ENCODE measurements at places on chromosomes 16 and 17.

DNA sequence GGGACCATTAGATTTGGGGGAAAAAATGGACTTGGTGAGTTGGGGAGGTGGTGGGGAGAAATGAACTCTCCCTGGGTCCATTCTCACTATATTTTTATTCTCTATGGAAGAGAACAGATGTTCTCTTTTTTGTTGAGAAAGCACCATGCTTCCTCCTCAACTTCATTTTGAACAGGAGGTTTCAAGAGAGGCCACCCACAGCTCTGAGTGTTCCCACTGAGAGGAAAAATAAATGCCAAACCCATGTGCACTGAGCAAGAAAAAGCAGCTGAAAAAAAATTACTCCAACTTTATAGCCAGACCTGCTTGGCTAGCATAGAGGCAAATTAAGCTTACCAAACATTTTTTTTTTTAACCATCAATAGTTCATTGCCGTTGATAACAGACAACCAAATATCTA is 883.6 kb downstream of the KCNJ2 start:
- no peak for DNase-seq

DNA sequence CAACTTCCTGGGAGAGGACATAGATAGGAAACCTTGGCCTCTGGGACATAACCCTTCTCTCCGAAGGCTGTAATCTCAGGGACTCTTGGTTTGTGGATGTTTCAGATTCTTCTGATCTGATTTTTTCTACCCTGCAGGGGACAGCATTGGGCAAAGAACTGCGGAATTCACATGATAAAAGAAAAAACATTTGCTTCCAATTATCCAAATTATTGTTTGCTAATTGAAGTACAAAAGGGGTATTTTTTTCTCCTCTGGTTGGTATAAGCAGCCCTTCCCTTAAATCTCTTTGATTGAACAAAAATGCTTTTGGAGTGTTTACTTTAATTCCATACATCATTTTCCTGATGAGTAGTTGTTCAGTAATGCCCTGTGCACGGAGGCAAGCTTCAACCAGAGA is 251.7 kb upstream of the IRX3 start:
- DNase-seq = no peak

DNA sequence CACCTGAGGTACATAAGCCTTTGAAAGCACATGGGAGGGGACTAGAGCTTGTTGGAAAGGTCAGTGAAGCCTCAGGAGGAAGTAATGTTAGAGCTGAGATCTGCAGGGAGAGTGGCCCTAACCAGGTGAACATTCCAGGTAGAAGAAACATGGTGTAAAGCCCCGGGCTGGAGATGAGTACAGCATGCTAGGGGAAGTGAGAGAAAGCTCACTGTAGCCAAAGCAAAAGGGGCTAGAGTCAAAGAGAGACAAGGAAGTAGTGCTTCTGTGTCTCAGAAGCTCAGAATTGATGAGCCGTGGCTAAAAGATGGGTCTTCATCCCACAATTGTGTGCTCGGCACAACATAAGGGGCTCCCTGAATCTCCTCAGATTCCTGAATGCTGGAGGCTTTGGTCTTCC is 481.8 kb downstream of the XYLT1 start:
- no peak for DNase-seq

GRCh38 chr17:40849723-40850122 is 17.3 kb downstream of the KRT12 start:
- DNase-seq = no peak

DNA sequence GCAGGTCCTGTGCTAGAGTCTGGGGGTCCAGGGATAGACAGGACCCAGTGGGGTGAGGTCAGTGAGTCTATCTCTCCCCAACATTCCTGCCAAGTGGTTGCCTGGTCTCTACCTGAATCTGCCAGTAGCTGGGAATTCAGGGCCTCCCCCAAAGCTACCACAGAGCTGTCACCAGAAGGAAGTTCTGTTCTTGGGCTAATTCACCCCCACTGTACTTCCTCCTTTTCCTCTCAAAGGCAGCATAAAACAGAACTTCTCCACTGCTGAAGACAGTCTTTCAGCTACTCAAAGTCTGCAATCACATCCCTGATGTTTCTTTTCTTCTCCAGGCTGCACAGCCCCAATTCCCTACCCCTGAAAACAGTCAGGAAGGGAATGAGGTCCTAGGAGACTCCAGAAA is 8.7 kb downstream of the CAMTA2 start:
- DNase-seq = no peak

DNA sequence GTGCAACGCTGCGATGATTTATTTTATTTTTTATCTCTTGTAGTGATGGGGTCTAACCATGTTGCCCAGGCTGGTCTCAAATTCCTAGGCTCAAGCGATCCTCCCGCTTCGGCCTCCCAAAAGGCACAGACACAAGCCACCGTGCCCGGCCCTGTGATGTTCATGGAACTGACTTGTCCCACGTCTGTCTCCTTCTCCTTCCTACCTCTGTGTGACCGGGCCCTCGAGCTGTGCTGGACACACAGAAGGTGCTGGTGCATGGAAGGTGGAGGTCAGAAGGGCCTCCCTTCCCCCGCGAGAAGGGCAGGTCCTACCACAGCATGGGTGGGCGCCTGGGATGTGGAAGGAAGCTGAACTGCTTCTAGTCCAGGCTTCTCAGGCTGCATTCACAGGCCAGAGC is 88.0 kb downstream of the SEC14L1 start:
- DNase-seq = no peak

GRCh38 chr17:2897605-2898004 is 101.4 kb downstream of the RAP1GAP2 start:
- DNase-seq = no peak

DNA sequence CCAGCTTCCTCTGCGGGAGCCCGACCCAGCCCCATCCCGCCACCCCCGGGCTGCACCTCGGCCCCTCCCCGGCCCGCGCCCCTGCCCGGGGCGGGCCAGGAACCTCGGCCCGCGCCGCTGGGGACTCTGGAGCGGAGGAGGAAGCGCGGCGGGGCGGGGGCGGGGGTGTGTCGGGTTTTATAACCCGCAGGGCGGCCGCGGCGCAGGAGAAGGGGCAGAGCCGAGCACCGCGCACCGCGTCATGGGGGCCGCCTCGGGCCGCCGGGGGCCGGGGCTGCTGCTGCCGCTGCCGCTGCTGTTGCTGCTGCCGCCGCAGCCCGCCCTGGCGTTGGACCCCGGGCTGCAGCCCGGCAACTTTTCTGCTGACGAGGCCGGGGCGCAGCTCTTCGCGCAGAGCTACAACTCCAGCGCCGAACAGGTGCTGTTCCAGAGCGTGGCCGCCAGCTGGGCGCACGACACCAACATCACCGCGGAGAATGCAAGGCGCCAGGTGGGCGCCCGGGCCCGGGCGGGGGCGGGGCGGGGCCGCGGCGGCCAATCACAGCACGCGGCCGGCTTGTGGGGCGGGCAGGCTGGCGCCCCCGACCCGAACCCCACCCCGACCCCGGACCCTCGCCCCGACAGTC is at the start of gene ACE:
ACE (plus strand) TSS at position 208 of the 626 bp plus-strand sequence; CDS start at position 242, 34 bp downstream.
- DNase-seq = peak; percentile 72

GRCh38 chr17:31609331-31609730 is 217.9 kb downstream of the RAB11FIP4 start:
- DNase-seq = no peak

DNA sequence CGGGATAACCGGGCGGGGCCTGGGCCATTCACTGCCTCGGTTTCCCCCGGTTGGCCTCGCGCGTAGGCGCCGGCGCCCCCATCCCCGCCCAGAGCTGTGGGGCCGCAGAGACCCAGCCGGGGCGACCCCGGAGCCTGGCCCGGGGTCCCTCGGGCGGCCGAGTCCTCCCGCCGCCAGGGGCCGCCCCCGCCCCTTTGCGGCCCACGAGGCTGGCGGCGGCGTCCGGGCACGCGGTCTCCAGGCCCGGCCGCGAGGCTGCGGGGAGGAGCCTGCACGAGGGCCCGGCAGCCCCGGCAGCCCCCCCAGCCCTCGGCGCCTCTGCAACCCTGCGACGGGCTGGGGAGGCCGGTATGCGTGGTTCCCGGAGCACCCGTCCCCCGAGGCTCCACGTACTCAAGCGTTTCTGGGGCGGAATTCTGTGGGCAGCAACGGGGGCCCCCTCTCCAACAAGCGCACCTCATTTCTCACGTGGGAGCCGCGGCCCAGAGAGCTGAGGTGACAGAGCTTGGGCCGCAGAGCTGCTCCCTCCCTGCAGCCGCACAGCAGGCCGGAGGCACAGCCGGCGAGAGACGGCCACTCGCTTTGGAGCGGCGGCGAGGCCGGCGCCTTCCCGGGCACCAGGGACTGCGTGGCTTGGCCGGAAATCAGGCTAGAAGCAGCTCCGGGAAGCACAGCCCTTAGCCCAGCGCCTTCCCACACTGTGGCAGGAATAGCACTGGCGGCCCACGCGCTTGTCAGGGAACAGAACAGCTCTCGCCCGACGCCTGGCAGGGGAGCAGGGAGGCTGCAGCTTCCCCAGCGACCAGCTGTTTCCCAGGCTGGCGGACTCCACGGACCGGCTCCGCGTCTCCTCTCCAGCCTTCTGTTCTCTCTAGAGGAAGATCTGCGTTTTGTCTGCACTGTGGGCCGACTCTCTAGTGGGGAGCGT is 867 bp upstream of the LIMD2 start:
- peak; percentile 46 for DNase-seq

Data from SJCRH30 (cell line).